ENCODE measurements at places on chromosomes 13 and 19.

- DNase-seq: no peak
Measured at GRCh38 chr19:17302391-17303166, 646 bp downstream of the ABHD8 start.

- DNase-seq: no peak
Measured at GRCh38 chr19:48962849-48963165, 2.3 kb upstream of the FTL start.

DNA sequence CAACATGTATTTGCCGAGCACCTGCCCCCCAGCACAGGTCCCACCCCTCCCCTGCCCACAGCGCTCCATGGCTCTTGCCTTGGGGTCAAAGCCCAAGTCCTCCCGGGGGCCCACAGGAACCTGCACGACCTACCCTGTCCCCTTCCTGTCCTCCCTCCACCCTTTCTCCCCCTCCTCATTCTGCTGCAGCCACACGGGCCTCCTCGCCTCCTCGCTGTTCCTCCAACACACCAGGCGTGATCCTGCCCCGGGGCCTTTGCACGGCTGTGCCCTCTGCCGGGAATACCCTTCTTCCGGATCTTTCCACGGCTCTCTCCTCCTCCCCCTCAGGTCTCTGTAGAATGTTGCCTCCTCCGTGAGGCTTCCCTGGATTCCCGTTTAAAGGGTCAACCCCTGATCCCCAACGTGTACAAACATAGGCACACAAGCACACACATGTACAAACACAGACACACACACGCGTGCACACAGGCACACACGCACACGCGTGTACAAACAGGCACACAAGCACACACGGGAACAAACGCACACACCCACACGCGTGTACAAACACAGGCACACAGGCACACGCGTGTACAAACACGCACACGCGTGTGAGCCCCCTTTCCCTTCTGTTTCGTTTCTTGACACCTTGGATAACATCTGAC lies 2.8 kb downstream of the MADCAM1 start:
- DNase-seq: no peak

GRCh38 chr13:73765651-73766384 lies 368.4 kb downstream of the KLF12 start:
- peak; percentile 86 for DNase-seq

GRCh38 chr19:15297416-15298224 lies 34.7 kb downstream of the BRD4 start:
- peak; percentile 87 for DNase-seq

- DNase-seq: peak; percentile 24
Measured at GRCh38 chr13:72959643-72960042, 99.2 kb upstream of the KLF5 start.

GRCh38 chr19:32012206-32012605 lies 333.2 kb upstream of the ZNF507 start:
- no peak for DNase-seq

- peak; percentile 85 for DNase-seq
Measured at GRCh38 chr13:104008541-104009435, 942.6 kb upstream of the SLC10A2 start.

GRCh38 chr13:98420554-98421175 lies 156.2 kb downstream of the STK24 start:
- no peak for DNase-seq

- no peak for DNase-seq
Measured at GRCh38 chr13:39788102-39788501, 132.6 kb downstream of the COG6 start.

DNA sequence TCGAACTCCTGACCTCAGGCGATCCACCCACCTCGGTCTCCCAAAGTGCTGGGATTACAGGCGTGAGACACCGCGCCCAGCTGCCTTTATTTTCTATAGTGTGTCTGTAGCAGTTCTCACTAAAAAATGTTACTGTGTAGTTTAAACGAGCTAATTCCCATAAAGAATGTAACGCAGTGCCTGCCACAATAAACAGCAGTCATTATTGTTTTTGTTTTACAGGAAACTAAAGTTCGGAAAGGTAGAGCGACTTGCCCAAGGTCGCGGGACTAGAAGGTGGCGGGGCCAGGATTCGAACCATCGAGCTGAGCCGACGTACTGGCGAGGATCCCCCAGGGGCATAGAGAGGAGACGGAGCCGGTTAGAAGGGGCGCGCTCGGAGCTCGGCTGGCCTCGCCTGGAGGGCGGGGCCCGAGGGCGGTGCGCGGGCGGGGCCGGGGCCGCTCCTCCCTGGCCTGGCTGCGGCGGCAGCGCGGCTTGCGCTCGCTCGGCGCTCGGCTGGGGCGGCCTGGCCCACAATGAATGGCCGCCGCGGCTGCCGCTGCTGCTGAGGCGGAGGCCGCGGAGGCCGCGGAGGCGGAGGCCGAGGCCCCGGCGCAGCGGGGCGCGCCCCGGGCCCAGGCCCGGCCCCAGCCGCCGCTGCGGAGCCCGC lies at the start of gene NACC1:
Gene NACC1, plus strand, starts transcription at position 493 of the 652 bp plus-strand sequence. CDS start 16,944 bp downstream, outside the sequence.
- peak; percentile 86 for DNase-seq

- DNase-seq: peak; percentile 2
Measured at GRCh38 chr19:31586282-31586681, 237.0 kb upstream of the TSHZ3 start.

DNA sequence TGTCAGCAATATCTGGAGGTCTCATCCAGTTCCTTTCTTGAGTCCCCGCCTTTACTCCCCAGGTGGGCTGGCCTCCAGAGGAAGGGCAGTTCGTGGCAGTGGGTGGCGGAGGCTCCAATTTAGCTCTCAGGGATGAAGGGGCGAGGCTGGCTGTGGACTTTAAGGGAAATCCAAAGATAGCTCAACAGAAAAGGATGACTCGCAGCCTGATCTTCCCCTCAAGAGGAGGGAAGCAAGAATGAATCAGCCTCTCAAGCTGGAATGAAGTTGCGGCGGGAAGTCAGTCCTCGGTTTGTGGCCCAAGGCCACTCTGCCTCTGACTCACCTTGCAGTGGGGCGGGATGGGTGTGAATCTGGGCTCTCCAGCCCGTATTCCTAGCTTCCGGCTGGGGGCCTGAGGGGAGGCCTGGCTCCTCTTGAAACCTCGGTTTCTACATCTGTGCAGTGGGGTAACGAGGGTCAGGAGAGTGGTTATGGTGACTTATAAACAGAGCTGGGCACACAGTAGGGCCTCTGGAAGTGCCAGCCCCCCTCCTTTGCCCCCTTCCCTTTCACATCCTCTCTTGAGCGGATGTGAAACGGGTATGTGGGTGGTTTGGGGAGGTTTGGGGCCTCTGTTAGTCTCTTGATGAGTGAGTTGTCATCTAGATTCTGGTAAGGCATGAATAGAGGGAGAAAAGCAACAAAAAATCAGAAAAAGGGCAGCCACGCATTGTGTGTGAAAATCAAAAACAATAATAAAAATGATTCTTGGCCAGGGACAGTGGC lies 10.5 kb upstream of the SMG9 start:
- peak; percentile 97 for DNase-seq

- DNase-seq: no peak
Measured at GRCh38 chr19:8593931-8594330, 16.6 kb downstream of the ADAMTS10 start.

DNA sequence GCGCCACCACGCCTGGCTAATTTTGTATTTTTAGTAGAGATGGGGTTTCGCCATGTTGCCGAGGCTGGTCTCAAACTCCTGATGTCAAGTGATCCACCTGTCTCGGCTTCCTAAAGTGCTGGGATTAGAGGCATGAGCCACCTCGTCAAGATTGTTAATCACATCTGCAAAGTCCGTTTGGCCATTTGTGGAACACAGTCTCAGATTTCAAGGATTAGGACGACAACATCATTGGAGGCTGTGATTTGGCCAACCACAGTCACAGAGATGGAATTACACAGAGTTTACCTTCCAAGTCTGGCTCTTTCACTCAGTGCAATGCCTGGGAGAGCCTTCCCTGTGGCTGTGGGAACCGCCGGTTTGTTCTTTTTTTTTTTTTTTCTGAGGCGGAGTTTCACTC lies 17.8 kb downstream of the SULT2B1 start:
- DNase-seq: peak; percentile 38

DNA sequence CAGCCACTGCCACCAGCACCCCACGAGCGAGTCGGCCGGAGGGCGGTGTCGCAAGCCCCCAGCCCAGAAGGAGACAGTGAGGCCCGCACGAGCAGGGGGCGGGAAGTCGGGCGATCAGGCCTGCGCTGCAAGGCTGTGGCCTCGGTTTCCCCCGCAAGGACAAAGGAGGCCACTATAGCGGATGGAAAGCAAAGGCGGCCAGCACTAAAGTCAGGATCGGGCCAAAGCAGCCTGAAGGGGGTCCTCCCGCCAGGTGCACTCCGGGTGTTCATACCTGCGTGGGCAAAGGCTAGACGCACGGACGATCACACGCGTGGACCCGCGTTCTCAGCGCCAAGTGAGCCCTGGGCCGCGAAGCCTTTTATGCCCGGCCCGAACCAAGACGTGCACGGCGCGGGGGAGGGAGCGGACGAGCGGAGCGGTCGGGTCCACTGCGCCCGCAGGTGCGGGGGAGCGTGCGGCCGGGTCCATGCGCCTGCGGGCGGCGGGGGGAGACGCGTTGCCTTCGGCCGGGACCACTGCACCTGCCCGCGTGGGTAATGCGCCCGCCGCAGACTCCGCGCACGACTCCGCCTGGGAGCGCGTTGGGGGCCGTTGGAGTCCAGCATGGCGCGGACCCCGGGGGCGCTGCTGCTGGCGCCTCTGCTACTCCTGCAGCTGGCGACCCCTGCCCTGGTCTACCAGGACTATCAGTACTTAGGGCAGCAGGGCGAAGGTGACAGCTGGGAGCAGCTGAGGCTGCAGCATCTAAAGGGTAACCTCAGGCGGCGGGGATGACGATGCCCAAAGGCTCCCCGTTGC lies at the start of the genes PRDX2 and THSD8:
Gene PRDX2, minus strand, starts transcription at position 335 of the 801 bp plus-strand sequence. CDS start 539 bp downstream, outside the sequence.
Gene THSD8, plus strand, starts transcription at position 604 of the 801 bp plus-strand sequence. Its CDS starts 3 bp downstream, at position 607.
- DNase-seq: peak; percentile 71

All from astrocyte of the spinal cord (primary cell).